ENCODE measurements at places on chromosomes 3 and 15.

- no peak for DNase-seq
Observed at GRCh38 chr3:182129740-182130139, 418.0 kb downstream of the SOX2 start.

GRCh38 chr15:41605566-41605965, 46.6 kb downstream of the TYRO3 start:
- DNase-seq, result no peak

DNA sequence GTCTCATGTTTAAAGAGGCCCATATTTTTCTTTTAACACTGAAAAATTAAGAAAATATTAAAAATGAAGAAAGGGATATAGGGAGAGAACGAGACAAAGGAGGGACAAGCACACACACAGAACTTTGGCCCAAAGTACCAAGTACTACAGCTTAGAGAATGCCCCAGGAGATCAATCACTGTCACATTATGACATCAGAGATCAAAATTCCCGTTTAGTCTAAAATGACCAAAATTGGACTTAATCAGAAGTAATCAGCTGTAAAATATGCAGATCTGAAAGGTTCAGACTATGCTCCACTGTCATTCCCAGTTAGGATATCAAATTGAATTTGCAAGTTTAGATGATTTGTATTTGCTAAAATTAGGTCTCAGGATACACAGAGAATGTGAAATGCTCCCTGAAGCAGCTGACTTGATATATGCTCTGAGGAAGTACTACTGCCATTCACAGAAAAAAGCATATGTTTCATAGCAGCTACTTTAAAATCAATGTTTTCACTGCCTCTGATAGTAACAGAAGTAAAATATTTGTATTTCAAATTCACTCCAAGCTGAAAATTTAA, 123.0 kb downstream of the PEAK1 start:
- no peak for DNase-seq

DNA sequence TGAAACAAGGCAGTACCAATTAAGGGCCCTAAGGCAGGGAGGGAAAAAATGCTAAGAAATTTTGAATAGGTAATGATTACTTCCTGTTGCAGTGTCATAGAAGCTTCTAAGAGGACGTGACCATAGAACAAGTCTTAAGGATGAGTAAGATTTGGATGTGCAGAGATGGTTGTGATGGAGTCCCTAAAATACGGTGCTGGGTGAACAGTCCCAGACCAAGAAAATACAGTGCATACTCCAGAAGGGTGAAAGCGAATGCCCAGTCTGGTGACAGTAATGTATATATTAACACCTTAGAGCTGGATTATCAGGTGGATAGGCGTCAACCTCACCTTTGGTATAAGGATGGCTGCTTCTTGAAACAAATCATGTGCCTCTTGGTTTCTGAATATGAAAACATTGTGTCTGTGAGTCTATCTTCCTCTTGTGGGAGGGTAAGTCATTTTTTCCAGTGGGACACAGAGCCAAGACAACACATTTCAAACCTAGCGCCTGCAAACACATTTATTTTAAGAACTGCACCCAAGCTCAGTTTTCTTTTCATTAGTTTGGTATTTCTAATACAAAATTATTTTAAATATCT, 101.2 kb upstream of the TP63 start:
- DNase-seq, result no peak

GRCh38 chr3:45978006-45978761, 17.4 kb downstream of the FYCO1 start:
- DNase-seq, result no peak

DNA sequence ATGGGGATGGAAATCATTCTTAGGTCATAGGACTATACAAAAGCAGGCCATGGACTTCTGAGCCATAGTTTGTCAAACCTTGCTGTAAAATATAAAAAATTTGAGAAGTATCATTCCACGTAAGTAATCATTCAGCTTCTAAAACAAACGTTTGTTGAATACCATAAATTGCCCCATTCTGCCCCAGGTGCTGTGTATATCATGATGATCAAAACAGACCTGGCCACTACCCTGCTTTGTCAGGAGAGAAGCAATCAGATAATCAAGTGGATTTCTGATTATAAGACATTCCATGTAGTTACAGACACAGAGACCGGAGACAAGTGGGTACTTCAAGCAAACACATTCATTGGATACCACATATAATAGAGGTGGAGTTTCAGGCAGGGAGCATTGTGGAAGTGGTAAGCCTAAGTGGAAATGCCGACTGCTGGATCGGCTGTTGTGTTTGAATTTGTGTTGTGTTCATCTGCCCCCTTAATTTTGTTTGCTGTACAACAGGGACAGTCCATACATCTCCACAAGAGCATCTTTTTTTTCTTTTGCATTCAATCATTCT, 61.7 kb downstream of the TGFBR2 start:
- no peak for DNase-seq

DNA sequence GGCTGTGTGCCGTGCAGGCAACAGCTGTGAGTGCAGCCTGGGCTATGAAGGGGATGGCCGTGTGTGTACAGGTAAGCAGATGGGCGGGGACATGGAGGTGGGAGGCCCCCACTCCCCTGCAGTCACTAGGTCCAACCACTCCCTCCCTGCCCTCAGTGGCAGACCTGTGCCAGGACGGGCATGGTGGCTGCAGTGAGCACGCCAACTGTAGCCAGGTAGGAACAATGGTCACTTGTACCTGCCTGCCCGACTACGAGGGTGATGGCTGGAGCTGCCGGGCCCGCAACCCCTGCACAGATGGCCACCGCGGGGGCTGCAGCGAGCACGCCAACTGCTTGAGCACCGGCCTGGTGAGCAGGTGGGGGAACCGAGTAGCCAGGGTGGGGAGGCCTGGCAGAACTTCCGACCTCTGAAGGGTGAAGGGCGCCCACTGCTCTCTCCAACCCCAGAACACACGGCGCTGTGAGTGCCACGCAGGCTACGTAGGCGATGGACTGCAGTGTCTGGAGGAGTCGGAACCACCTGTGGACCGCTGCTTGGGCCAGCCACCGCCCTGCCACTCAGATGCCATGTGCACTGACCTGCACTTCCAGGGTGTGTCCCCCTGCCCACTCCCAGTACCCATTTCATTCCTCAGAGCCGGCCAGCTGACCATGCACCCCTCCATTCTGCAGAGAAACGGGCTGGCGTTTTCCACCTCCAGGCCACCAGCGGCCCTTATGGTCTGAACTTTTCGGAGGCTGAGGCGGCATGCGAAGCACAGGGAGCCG, 11.6 kb downstream of the NT5DC2 start:
- no peak for DNase-seq

DNA sequence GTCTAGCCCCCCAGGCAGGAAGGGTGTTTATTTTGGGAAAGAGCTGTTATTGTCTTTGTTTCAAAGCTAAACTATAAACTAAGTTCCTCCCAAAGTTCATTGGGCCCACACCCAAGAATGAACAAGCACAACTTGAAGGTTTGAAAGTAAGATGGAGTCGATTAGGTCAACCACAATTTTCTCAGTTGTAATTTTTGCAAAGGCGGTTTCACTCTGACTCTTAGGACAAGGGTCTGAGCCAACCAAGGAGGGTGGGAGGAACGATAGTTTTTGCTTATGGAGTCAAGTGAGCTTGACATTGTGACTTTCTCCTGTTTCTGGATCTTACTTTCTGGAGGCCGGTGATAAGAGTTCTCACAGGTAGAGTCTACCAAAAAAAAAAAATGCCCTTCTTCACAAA, 5.8 kb upstream of the ZNF770 start:
- no peak for DNase-seq
